Spinal cord (tissue), 10 donors: ENCODE measurements at places on chromosomes 2 and 18.

- no peak for DNase-seq
Observed at GRCh38 chr2:121326628-121327027, 41.6 kb upstream of the TFCP2L1 start.

GRCh38 chr2:190722061-190722759, 73.3 kb downstream of the NAB1 start:
- no peak for DNase-seq

DNA sequence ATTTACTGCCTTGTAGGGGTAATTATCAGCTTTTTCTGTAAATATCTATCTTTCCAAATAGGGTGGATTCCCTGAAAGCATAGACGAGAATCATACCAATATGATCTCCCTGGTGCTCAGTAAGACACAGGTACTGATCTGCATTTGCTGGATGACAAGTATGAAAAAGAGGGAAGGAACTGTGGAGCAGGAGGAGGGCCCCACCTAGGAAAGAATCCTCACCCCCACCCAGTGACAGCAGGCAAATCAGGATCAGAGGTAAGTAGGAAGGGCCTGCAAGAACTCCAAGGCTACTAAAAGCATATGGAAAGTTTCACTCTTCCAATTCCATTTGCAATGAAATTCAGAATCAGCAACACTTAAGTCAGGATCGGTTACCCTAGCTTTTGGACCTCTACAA, 42.3 kb downstream of the METTL8 start:
- DNase-seq, result no peak

DNA sequence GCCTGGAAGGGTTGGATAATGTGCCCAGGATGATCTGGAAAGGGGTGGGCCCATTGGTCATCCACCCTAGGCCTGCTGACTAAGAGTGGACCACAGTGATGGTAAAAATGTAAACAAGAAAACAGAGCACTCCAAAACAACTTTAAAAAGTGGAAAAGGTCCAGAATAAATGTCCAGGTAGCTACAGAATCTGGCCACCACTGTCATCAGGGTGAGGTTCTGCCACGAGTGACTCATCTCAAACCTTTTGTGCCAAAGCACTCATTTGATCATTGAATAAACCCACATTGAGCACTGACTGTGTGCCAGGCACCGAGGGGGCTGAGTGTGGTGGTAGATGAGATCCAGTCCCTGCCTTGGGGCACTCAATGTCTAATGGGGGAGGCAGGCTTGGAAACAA, 64.9 kb downstream of the EMX1 start:
- no peak for DNase-seq

DNA sequence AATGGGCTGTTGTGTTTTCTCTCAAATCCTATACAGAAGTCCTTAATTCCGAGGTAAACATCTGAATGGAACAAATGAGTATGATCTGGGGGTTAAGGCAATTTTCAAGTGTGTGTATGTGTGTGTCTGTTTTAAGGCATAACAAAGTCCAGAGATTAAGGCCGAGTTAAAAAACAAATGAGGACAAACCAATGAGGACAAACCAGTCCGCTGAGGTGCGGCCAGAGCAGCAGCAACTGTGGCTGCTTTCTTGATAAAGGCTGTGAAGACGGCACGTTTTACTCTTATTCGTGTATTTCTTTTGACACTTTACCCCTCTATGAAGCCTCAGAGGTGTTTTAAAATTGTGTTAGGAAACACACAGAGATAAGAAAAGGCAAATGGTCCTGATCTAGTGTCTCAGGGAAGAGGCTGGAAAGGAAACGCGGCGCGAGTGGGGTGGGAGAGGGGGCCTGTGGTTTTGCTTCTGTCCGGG, 495 bp upstream of the GULP1 start:
- DNase-seq, result no peak
